ENCODE measurements at places on chromosomes 1 and 21.

GRCh38 chr1:151819976-151820623 lies 11.5 kb downstream of the RORC start:
- DNase-seq = no peak

- no peak for DNase-seq
These were observed 346.5 kb upstream of the PLD5 start for GRCh38 chr1:242870966-242871365.

DNA sequence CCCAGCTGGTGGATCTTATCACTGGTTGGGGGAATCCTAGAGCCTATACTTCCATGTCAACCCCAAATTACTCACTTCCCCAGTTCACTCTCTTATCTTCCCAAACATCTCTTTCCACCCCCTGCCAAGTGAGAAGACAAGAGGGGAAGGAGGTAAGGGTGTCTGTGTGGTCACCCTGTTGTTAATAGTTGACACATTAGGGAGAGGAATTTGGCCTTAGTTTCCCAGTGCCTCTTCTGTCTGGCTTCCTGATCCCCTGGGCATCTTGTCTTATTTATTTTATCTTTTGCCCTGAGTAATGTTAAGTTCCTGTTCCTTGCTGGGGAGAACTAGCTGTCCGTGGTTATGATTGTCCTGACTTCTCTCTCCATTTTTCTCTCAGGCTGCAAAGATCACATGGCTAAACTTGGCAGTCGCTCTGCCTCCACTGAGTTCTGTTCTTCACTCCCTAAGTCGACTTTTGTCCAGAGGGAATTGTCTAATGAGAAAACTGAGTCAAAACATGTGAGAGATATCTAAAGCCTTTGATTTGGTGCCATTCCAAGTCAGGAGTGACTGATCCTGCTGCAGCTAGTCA lies 157.1 kb upstream of the SYT6 start:
- no peak for DNase-seq

- no peak for DNase-seq
These were observed 40.0 kb downstream of the PDC start for GRCh38 chr1:186420923-186421322.

DNA sequence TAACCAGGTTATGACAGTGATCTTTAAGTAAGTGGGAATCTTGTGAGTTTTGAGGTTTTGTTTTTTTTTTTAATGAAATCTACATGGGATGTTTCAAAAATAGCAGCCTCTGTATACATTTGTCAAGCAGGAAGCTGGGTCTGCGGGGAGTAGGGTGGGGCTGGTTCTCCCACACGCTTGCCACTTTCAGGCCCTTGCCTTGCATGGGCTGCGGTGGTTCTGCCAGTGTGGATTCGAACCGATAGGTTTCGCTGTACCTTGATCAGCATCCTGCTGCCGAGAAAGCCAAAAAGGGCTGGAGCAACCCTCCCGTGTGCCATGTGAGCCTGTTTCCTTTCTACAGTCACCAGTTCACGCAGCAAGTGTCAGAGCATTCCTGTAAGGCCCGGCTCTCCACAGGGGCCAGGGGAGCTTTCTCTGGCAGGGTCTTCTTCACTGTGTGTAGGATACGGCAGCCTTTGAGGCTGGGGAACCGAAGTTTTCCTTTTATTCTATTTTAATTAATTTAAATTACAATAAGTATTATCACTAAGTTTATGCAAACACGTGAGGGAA lies 79.2 kb upstream of the SAMD11 start:
- peak; percentile 4 for DNase-seq

- DNase-seq = no peak
These were observed 612 bp upstream of the CD52 start for GRCh38 chr1:26317146-26317545.

DNA sequence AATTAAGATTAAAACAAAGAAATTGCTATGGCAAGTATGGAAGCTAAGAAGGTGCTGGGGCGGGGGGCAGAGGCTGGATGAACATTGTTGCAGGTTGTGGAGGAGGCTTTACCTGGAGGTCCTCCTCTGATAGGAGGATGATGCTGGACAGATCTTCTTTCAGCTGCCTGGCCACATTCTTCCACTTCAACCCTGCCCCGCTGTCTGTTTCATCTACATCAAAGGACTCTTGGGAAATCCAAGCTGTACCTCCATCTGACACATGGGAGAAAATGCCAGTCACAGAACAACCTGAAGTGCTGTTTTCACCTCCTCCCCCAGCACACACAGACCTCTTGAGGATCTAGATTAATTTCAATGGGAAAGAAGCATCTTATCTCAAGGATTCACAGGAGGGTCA lies 5.3 kb downstream of the DFFA start:
- DNase-seq = no peak

- DNase-seq = peak; percentile 27
These were observed 773 bp downstream of the CHD1L start for GRCh38 chr1:147243228-147243685.

GRCh38 chr1:31643976-31644559 lies 608 bp downstream of the PEF1 start:
- DNase-seq = no peak

DNA sequence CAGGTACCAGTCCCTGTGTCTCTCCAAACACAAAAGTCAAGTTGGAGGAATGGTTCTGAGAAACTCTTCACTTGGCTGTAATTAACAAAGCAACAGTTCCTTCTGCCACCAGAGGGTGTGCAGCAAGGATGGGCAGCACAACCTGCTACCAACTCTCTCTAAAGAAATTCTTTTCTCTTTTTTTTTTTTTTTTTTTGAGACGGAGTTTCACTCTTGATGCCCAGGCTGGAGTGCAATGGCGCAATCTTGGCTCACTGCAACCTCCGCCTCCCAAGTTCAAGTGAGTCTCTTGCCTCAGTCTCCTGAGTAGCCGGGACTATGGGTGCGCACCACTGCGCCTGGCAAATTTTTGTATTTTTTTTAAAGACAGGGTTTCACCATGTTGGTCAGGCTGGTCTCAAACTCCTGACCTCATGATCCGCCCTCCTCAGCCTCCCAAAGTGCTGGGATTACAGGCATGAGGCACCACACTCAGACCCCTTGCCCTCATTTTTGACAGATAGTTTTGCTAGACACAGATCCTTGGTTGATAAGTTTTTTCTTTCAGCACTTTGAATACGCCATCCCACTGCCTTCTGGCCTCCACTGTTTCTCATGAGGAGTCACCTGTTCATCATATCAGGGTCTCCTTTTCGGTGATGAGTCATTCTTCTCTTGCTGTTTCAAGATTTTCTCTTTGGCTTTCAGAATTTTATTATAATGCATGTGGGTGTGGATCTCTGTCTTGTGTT lies 12.1 kb upstream of the DEGS1 start:
- DNase-seq = no peak

DNA sequence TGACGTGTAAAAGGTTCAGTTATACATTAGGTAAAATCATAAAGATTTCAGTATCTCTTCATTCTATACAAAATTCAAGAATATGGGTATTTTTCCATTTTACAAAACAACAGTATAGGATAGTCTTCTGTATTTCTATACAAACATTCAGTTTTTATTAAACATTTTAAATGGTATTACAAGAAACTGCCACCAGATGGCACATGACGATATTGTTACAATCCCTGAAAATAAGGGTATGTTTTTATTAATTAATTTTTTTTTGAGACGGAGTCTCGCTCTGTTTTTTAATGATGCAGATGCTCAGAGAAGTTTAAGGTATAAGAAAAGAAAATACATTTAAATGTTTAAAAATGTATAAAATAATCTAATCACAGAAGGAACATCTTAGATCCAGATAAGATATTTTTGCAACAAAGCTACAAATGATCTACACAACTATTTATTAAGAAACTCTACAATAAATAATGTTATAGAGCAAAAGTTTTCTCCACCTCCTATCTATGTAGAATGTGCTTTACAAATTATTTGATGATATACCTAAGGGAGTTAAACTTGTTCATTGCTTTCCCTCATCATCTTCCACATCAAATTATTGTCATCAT lies 23.5 kb upstream of the RSBN1 start:
- no peak for DNase-seq

- DNase-seq = no peak
These were observed 8.1 kb downstream of the NIBAN1 start for GRCh38 chr1:184965944-184966860.

DNA sequence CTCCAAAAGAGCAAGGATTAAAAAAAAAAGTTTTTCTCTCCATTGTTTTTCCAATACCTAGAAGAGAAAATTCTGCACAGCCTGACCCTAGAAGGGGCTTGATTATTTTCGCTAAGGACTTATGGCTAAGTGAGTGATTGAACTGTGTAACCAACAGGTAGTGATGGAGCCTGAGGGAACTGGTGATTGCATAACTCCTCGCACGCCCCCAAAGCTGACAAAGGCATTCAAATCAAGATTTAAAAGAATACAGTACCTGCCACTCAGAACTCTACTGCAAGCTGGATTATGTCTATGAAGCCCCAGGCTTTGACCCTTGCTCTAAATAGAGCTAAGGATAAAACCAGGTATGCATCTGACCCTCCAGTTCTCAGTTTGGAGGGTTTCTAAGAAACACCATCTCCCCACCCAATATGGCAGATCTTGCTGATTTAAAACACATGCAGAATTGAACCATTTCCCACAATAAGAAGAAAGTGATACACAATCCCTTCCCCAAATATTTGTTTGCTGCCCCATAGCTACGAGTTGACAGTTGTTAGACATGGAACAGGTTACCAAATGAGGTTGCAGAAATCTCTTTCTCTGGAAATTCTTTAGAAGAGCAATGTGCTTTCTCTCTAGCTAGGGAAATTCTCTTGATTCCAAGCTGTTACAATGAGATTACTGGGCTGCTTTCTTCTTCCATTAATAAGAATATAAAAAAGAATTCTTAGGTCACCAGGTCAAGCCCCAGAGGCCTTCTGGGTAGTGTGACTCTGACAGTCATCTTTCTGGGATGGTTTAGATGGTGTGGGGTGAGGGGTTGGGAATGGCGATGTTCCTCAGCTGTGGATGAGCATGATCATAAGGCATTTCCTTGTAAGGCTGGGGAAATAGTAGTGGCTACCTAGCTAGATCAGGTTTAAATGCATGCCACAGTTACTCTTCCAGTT lies 35.1 kb downstream of the FGGY start:
- DNase-seq = no peak

- DNase-seq = no peak
These were observed 33.4 kb downstream of the ADAMTS5 start for GRCh38 chr21:26933448-26933847.

GRCh38 chr1:31742462-31743212 lies 21.5 kb downstream of the ADGRB2 start:
- DNase-seq = no peak

DNA sequence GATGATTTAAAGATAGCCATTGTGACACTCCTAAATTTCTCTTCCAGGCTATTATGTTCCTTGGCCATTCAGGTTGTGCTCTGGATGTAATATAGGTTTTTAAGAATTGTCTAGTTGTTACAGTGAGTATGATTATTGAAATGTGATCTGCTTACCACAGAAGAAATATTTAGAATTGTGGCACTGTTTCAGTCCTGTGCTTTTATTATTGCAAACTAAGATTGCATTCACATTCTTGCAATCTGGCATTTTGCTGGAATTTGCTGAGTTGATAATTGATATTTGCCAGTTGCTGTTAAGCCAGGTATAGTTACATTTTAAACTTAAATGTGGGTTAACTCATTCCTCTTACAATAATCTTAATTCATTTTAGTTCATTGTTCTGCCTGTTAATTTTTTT lies 22.3 kb downstream of the EXO1 start:
- no peak for DNase-seq

GRCh38 chr1:162422662-162423375 lies 10.9 kb upstream of the SH2D1B start:
- DNase-seq = no peak

DNA sequence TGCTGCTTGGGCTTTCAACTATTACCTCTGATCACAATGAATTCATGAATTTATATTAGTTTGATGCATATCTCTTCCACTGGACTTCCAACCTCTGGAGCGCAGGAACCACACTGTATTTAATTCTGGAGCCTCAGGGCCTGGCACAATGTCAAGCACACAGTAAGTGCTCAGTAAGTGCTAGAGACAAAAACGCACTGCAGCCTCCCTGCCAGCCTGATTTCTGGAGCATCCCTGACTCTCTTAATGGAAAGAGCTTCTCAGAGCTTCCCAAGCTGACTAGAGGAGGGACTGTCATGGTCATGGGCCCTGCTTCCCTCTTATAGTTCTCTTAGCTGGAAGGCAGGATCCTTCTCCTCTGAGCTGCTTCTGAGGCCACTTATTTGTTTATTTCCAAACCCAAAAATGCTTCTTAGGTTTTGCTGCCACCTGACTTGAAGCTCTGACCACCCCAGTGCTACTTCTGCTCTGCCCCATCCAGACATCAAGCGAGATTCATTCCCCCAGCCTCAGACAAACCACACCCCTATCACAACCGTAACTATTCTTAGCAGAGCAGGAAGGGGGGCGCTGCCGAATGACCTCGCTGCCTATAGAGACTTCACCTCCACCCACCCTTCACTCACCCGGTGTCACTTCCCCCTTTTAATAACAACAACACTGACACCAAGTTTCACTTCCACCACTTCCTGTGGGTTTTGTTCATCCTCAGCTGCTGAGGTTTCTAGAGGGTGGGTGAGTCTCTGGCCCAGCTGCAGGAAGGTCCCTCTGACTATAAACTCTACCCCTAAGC lies 33.6 kb downstream of the NUAK2 start:
- peak; percentile 79 for DNase-seq

DNA sequence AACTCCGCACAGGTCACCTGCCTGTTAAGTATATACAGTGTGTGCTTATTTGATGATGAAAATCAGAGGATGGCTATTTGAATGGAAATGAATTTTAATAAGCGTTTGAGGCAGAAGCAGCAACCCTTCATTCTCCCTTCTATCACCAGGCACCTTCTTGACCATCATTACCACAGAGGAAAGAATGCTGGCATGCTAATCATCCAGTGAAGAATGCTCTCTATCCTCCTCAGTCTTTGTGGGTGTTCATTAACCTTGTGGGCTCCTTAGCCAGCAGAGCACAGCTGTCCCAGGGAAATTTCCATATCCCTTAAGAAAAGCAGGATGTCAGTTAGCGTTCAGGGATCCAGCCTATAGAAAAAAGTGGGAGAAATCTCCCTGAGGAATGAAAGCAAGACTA lies 428.0 kb upstream of the CAMK1G start:
- no peak for DNase-seq

GRCh38 chr1:184387476-184388318 lies 868 bp downstream of the C1orf21 start:
- DNase-seq = no peak

GRCh38 chr1:171344473-171344820 lies 30.5 kb downstream of the FMO4 start:
- no peak for DNase-seq

DNA sequence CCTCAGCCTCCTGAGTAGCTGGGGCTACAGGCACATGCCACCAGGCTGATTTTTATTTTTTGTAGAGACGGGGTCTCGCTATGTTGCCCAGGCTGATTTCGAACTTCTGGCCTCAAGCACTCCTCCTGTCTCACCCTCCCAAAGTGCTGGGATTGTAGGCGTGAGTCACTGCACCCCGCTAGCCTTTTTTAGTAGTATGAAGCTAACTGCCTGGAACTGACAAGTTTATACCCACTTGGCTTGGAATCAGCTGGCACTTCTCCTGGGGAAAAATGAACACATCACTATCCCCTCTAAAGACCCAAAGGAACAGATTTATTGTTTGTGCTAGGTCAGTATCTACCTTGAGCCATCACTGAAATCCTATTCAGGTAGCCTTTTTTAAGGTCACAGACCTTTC lies 19.0 kb downstream of the TMEM63A start:
- DNase-seq = no peak
